HEK293T (cell line): ENCODE measurements at places on chromosomes 2 and 18.

DNA sequence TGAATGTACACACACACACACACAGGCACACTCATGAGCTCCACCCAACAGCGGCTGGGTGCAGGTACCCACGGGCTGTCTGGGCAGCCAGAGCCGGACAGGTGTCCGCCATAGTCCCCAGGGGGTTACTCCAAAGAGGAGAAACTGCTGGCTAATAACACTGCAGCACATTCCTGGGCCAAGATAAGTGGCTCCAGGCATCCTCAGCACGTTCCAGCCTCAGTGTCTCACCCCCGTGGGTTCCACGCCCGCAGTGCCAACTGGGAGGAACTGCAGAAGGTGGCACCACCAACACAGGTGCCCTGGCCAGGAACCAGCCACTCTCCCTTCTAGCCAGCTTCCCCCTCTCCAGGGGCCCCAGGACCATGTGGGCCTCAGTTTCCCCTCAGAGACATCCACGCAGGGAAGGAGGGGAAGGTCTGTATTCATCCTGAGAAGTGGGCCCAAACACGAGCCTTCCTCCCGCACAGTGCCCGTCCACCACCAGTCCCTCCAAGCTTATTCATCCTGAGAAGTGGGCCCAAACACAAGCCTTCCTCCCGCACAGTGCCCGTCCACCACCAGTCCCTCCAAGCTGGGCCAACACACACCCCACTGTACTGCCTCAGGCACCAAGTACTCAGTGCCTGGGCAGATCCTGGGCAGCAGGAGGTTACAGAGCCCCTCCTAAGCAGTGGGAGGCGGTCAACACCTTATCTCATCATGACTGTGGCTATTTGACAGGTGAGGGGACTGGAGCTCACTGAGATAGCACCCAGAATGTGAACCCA, 47.6 kb downstream of the TNS1 start:
- no peak for DNase-seq

DNA sequence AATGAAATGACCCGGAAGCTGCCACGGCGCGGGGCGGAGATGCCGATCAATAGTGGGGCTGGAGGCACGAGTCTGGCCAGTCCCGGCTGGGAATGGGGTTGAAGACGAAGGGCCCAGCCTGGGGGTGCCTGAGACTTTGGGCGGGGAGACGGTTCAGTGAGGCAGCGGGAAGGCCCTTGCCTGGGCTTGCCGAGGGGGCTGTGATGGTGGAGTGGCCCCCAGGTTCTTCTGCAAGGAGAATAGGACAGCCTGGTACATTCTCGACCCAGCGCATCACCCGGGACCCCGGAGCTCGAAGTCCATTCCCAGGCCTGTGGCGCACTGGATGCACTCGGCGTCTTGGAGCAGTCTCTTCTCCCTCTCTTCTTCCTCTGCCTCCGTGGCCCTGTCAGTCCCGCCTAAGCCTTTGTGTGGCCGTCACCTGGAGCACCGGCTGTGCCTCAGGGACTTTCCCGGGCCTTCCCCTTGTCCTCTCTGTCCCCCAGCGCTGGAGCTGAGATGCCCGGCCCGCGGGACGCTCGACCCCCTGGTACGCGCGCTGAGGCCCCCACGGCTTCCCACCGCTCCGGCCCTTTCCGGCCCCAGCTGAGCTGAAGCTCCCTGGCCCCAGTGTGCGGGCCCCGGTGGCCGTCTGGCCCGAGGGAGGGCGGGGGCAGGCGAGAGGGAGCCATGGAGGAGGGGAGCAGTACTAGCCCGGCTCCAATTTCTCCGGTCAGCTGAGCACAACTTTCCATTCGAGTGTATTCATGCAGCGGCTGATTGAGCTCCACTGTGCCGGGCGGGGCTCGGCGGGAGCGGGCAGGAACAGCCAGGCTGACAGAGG, 8.0 kb downstream of the SIX3 start:
- DNase-seq, result peak; percentile 73

GRCh38 chr2:182410120-182410519, 16.7 kb downstream of the PDE1A start:
- DNase-seq, result no peak

DNA sequence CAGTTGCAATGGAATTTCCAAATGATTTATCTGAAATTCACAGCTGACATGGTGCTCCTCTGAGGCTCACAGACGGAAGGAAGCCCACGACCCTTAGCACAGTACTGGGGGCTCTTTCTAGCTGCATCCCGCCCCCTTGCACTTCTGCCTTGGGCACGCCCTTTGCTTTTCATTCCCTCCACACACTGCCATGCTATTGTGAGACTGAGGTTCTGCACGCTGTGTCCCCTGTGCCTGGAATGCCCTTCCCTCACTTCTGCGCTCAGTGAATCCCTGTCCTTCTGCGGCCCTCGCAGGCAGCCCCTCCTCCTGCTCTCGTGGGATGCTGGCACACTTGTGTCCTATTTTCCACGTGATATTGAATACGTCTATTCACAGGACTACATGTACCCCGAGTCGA, 135.4 kb upstream of the TTC39C start:
- no peak for DNase-seq

DNA sequence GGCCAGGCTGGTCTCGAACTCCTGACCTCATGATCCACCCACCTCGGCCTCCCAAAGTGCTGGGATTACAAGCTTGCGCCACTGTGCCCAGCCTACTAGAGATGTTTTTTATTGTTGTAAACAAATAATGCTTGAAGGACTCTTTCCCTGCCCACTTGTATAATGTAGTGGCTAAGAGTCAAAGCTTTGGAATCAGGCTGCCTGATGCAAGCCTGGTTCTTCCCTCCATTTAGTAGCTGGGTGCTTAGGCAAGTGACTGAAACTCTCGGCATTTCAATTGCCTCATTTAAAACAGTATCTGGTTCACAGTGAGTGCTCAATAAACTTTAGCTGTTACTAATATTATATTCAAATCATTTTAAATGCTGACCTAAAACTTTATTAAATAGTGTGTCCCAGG, 264.0 kb upstream of the FBXO11 start:
- DNase-seq, result no peak
